Liver (tissue), 10 donors: ENCODE measurements at places on chromosomes 6 and 20. TPM values are rescaled to one million over a fixed set of nuclear protein-coding genes. Genes with fewer than 3 reads are reported as not detected.

PTK7 gene
- 0.67 TPM for polyA plus RNA-seq

ARFGEF3 gene
- polyA plus RNA-seq: 0.06 TPM

LAMA2 gene
- 3.0 TPM for polyA plus RNA-seq

ID4 gene
- polyA plus RNA-seq: 0.38 TPM

NOX3 gene
- polyA plus RNA-seq: not detected

CRISP3 gene
- polyA plus RNA-seq: not detected

F13A1 gene
- 5.3 TPM for polyA plus RNA-seq

OR2H1 gene
- polyA plus RNA-seq: not detected

SSTR4 gene
- not detected for polyA plus RNA-seq

SLC13A3 gene
- polyA plus RNA-seq: 8.8 TPM

VSX1 gene
- polyA plus RNA-seq: not detected

SAMD3 gene
- 0.08 TPM for polyA plus RNA-seq

NRN1 gene
- 1.5 TPM for polyA plus RNA-seq

C6orf132 gene
- polyA plus RNA-seq: 0.07 TPM

SLC17A1 gene
- 11.7 TPM for polyA plus RNA-seq

OR2H2 gene
- not detected for polyA plus RNA-seq

DPPA5 gene
- not detected for polyA plus RNA-seq

RAET1E gene
- not detected for polyA plus RNA-seq

C20orf141 gene
- polyA plus RNA-seq: not detected

PRSS35 gene
- 0.16 TPM for polyA plus RNA-seq

BPIFB2 gene
- 0.33 TPM for polyA plus RNA-seq

C4B gene
- polyA plus RNA-seq: 3,560 TPM

OTOR gene
- not detected for polyA plus RNA-seq

ZNF311 gene
- 0.31 TPM for polyA plus RNA-seq

ARID1B gene
- polyA plus RNA-seq: 13.5 TPM

NPBWR2 gene
- not detected for polyA plus RNA-seq

CCDC170 gene
- polyA plus RNA-seq: 0.53 TPM

SIRPA gene
- 47.5 TPM for polyA plus RNA-seq

CD109 gene
- polyA plus RNA-seq: 0.18 TPM

SLC22A2 gene
- polyA plus RNA-seq: not detected

FOXS1 gene
- polyA plus RNA-seq: 0.31 TPM

ULBP3 gene
- polyA plus RNA-seq: 0.88 TPM

ENPP5 gene
- polyA plus RNA-seq: 0.56 TPM

PLEKHG1 gene
- polyA plus RNA-seq: 3.0 TPM

EYA2 gene
- 0.54 TPM for polyA plus RNA-seq

TRIM15 gene
- 2.8 TPM for polyA plus RNA-seq
